ENCODE measurements at places on chromosomes 1 and 21.

GRCh38 chr1:61459345-61459744 is 265.6 kb downstream of the TM2D1 start:
- DNase-seq, result peak; percentile 17

DNA sequence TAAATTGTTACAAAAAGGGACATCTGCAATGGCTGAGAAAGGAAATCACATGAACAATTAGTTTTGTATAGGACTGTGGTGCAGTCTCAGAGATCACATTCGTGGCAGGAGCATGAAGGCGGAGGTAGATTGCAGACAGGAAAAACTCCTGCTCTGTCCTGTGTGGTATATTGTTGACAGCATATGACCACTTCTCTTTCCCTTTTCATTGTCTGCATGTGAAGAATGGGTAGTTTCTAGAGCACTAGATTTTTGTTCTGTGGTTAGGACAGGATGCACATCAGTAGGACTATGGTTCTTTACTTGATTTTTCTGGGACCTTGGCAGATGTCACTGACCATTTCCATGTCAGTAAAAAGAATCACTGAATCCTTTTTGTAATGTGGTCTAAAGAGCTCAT is 625.9 kb upstream of the PKN2 start:
- no peak for DNase-seq

- no peak for DNase-seq
Measured at GRCh38 chr1:240295811-240296210, 204.1 kb downstream of the FMN2 start.

- peak; percentile 48 for DNase-seq
Measured at GRCh38 chr1:245051349-245052221, 103.2 kb upstream of the KIF26B start.

DNA sequence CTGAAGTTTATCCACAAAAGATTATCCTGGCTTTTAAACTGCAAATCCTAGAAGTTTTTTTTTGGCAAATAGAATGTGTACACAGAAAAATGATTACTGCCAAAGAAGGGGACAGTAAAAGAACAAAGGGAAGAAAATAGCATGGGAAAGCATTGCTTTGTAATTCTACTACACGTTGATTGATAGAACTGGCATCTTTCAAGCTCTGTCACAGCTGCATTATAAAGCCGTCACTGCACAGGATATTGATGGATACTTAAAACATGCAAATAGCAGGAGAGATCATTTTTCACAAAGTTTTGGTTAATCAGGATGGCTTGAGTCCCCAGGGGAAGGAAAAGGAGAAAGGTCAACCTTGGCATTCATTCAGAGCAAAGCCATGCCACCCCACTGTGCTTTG is 183.7 kb upstream of the RRP15 start:
- DNase-seq, result no peak

- DNase-seq, result no peak
Measured at GRCh38 chr1:27807385-27807784, 23.2 kb upstream of the PPP1R8 start.

DNA sequence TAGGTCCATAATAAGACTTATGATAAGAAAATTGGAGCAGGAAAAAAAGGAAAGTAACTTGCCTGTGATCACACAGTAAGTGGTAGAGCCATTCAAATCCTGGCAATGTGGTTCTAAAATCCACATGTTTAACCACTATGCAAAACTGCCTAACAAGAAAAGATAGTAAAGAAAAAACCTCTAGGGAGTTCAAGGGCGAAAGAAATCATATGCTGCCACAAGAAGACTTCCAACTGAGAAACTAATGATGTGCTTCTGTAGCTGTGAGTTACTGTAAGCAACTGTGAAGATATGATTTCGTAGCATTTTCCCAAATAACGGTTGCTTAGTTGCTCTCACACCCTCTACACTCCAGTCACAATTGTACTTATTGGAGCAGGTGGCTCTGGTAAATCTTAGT is 20.9 kb upstream of the LYPLAL1 start:
- DNase-seq, result no peak

- DNase-seq, result no peak
Measured at GRCh38 chr1:12636098-12636950, 7.6 kb upstream of the AADACL4 start.

DNA sequence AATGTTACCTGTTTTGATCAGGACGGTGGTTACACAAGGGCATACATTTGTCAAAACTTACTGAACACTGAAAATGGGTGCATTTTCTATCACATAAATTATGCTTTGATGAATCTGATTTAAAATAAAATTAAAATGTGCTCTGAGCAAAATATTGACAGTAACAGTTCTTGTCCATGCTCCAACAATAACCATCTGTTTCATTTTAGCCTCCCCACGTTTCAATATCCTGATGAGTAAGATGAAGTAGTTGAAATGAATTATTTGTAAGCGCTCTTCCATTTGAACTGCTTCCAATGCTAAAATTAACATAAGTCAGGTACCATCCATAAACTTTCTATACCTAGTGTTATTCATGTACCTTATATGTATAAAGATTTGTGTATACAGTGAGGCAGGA is 365.4 kb downstream of the LTN1 start:
- DNase-seq, result no peak

GRCh38 chr1:88698140-88698539 is 14.1 kb downstream of the PKN2 start:
- no peak for DNase-seq

DNA sequence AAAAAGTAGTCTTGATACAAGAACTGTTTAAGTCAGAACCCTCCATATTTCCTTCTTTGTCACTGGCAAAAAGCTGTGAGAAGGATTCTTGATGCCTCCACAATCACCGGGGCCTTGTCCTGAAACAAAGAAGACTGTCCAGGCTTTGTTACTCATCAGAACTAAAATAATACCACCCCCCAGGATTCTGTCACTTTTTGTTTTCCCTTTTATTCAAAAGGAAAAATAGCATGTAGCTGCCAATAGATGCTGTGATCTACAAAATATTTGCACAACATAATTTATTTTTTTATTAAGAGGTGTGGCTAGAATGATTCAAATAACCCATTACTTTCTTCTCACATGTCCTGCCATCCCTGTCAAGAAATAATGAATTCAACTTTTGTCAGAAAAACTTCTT is 173.7 kb downstream of the LYPLAL1 start:
- no peak for DNase-seq

DNA sequence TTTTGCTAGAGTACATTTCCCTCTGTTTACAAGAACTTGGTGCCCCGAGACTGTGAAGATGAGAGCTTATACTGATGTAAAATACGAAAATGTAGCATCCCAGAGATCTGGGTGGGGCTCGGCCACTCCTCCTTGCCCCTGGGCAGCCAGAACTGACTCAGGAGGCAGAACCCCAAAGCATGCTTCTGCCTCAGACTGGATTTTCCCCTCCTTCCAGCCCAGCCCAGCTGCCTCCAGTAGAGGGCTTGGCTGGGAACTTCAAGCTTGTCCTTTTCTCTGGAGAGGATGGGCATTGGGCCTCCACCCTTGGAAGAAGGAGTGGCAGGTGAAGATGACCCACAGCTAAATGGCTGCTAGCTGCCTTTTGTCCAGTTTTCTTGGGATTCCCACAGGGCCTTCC is 24.3 kb upstream of the BTG2 start:
- DNase-seq, result no peak

- DNase-seq, result no peak
Measured at GRCh38 chr1:243482141-243483022, 226.5 kb downstream of the SDCCAG8 start.

- peak; percentile 82 for DNase-seq
Measured at GRCh38 chr1:109687641-109688499, at the start of gene GSTM1. Gene GSTM1 (plus strand): TSS chr1:109687817. CDS start chr1:109687874, 57 bp downstream.

Measured in CD4-positive, alpha-beta T cell treated with Interleukin-15 for 1 hour (primary cell).